ENCODE measurements at places on chromosomes 7 and 10. TPM values are rescaled to one million over a fixed set of nuclear protein-coding genes. Genes with fewer than 3 reads are reported as not detected.

Gene MYH16
- 0.43 TPM for total RNA-seq

Gene TMEM273
- not detected for total RNA-seq

Gene CTAGE15
- total RNA-seq: 0.43 TPM

Gene SFTPA1
- total RNA-seq: not detected

Gene LAMB1
- 409 TPM for total RNA-seq

Measured in placental pericyte (primary cell).